Glomerular endothelial cell (primary cell): ENCODE measurements at places on chromosomes 2 and 18. TPM values are rescaled to one million over a fixed set of nuclear protein-coding genes. Genes with fewer than 3 reads are reported as not detected.

Gene ATP5MC3
- 159 and 163 TPM in 2 replicates for total RNA-seq

Gene APCDD1
- 0.10 and 0.12 TPM in 2 replicates for total RNA-seq

Gene MEMO1
- total RNA-seq = 34.7 and 67.9 TPM in 2 replicates

Gene EPAS1
- 239 and 676 TPM in 2 replicates for total RNA-seq

Gene RND3
- 75.2 and 101 TPM in 2 replicates for total RNA-seq

- no peak for DNase-seq
These were observed 74.8 kb upstream of the LGALSL start for GRCh38 chr2:64379186-64379585.

GRCh38 chr2:241686324-241686649 is 328 bp downstream of the DTYMK start:
- no peak for DNase-seq

DNA sequence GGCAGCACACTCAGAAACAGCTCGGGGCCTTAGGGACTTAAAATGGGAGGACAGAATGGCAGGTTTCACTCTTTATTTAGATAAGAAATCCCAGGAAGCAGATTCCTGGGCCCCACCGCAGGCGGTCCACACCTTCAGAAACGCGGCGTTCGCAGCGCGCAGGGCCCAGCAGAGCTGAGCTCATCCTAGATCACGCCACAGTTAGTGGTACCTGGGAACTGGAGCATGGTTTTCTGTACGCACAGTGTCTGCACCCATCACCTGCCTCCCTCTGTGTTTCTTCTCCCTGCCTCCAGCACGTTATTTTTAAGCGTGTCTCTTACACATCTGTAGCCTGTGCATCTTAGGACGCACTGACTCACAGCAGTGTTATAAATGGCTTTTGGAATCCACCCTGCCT is 242.1 kb downstream of the ALPK2 start:
- DNase-seq = no peak

DNA sequence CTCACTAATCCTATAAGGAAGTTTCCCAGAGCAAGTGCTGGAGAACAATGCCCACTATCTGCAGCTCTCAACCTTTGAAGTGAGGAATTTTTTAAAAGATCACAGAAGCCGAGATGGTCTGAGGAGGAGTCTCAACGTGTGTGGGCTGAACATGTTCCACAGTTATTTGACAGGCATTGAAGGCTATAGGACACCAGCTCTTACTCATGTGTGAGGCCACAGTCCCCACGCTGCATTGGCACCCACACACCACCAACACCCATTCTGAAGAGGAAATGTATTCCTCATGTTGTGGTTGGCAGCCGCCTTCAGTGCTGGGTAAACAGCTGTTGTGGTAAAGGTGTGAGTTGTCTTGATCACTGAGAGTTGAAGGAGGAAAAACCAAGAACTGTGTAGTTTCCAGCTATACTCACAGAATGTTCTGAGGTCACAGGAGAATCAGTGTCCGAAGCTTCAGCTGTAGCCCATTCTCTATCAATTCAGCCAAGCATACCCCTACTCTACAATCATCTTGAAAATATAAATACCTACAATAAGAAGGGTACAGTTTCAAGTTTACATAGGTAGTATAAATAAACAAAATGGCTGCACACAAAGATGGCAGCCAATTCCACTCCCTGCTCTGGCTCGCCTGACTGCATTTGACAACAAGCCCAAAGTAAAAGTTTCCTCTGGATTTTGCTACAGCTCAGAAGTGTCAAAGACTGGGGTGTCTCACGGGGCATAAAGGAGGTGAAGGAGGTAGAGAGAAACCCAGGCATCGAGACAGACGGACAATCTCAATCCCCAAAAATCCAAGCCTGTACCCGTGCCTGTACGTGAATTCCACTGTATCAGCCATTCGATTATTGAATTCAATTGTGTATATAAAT is 12.1 kb downstream of the CD226 start:
- DNase-seq = no peak

- no peak for DNase-seq
These were observed 91.2 kb downstream of the SMAD7 start for GRCh38 chr18:48859311-48860268.

GRCh38 chr2:71510196-71510807 is 56.9 kb downstream of the DYSF start:
- no peak for DNase-seq

DNA sequence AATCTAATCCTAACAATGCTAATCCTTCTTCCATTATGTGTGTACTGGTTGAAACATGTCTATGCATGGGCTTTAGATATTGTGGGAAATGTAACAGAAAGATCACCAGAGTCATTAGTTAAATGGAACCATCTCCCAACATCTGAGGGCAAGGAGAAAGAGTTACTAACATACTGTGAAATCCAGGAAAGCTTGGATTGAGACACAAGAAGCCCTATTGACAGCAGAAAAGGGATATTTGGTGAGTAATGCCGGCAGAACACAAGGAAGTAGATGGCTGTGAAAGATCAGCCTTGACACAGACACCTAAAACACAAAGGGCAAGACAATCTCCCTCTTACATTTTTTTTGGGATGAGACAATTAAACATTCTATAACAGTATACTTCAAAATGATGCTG is 28.5 kb upstream of the LAMA1 start:
- no peak for DNase-seq

GRCh38 chr2:59184276-59185020 is 943.3 kb upstream of the FANCL start:
- no peak for DNase-seq

- no peak for DNase-seq
These were observed 36.1 kb downstream of the RIT2 start for GRCh38 chr18:43079422-43079821.
